Fibroblast of the conjunctiva (primary cell): ENCODE measurements at places on chromosomes 11 and 22.

GRCh38 chr11:95764267-95764898 lies 25.2 kb downstream of the FAM76B start:
- DNase-seq = peak; percentile 53

DNA sequence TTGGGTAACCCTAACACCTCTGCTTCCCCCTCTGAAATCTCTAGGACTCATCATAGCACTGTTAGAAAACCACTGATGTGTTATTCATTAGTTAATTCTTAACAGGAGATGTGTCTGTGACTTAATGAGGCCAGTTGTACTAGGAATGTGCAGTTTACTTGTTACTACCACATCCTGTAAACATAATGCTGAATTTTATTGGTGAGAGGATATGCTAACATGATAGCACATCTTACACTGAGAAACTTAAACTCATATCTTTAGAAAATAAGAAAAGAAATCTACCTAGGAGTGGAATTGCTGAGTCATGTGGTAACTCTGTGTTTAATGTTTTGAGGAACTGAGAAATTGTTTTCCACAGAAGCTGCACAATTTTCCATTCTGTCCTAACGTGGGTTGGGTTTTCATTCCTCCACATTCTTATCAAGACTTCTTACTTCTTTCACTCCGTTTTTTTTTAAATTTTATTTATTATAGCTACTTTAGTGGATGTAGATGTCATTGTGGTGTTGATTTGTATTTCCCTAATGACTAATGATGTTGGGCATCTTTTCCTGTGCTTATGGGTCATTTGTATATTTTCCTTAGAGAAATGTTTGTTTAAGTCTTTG lies 33.7 kb downstream of the RNF121 start:
- DNase-seq = peak; percentile 24

GRCh38 chr11:100776212-100776896 lies 89.3 kb downstream of the ARHGAP42 start:
- peak; percentile 45 for DNase-seq

DNA sequence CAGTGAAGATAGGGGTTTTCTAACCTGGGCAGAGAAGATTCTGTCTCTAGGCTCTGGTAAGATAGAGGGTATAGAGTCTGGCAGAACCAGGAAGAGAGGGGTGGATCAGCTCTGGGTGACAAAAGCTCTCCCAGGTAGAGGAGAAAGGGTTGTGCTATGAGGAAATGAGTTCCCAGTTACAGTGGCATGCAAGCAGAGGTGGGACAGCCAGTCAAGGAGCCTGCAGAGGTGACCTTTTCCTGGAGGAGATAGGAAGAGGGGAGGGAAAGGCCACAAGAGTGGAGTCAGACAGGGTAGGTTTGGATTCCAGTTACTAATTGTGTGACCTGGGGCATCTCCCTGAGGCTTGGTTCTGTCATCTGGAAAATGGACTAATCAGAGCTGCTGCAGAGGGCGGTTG lies 3.4 kb upstream of the CAPN5 start:
- no peak for DNase-seq

DNA sequence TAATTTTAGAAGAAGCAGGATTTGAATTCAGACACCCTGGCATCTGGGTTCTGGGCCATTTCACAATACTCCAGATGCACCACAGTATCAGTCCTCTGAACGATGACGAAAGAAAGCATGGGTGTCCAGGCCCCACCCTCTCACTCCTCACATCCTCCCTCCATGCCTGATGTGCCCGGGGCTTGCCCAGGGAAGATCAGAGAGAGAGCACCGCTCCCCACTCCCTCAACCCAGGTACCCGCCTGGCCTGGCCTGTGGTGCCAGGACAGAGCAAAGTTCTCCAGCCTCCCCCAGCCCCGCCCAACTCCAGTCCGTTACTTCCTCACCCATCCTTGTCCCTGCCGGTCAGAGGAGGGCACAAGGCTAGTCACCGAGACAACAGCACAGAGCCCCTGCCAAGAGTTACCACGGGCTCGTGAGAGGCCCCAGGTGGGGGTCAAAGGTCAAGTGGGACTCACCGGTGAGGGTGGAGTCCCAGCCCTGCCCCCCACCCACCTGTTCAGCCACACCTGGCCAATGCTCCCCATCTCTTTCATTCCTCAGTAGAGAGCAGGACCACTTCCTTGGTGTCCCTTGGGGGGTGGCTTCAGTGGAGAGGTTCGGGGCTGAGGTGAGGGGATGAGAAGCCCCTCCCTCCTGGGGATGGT lies 8.1 kb downstream of the BCL9L start:
- peak; percentile 90 for DNase-seq

DNA sequence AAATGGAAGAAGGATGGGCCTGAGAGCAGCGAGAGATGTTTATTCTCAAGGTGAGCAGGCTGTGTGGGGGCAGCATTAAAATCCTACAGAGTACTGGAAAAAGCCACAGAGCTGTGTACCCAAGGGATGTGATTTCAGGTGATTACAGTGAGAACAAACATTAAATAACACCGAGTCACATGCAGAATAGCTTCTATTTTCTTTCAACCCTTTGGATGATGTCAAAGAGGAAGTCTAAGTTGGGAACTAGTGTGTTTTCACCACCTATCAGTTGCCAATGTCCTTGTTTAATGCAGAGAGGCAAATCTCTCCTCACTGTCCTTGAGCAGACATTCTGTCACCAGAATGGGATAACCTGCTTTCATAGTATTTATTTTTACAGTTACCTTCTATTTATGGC lies 379.6 kb upstream of the NARS2 start:
- DNase-seq = no peak

- DNase-seq = peak; percentile 28
Observed at GRCh38 chr11:118998822-118999221, 884 bp downstream of the CENATAC start.

DNA sequence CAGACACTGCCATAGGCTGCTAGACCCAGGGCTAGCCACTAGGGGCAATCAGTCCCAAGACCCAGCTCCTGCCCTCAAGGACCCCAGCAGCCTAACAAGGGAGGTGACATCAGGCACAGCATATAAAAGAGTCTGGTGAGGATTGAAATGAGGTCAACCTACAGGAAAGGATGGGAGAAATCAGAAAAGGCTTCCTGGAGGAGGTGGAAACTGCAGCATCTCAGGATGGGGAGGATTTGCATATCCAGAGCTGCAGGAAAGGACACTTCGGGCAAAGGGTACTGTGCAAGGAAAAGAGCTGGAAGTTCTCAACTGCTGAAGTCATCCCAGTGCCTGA lies 2.9 kb upstream of the ARFGAP2 start:
- DNase-seq = no peak

- peak; percentile 72 for DNase-seq
Observed at GRCh38 chr22:31080848-31081649, at the start of gene SMTN. Gene SMTN (plus strand): TSS chr22:31081318. CDS start chr22:31083259, 1,941 bp downstream.

DNA sequence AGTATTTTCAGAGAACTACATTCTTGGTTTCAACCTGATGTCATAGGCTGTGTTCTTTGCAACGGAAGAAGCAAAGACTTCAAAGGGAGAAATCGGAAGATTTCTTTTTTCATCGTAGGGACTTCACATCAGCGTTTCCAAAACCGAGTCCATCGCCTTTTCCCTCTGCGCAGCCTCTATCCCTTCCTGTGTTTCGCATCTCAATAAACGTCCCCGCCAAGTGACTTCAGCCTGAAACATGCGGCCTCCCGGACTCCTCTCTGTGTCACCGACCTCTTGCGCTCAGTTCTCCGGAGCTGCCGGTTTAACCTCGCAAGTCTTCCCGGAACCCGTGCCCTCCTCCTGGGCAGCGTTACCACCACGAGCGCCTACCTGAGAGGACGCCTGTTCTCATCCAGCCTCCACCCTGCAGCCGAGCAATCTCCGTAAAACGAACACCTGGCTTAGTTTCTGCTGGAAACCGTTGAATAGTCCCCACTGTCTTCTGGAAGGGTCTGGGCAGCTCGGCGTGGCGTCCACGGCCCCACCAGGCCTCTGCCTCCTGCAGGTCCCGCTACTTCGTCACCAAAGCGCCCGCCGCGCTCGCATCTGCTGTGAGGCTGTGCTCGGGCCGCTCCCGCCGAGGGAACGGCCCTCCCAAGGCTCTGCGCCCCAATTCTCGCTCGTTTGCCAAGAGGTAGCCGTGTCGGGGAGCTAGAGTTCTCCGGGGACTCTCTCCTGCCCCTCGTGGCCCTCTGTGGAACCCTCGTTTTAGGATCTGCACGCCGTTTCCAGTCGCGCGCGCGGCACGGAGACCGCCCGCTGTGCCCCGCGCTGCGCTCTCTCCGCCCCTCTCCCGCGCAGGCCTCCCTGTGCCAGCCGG lies at the start of gene GLB1L3:
Gene GLB1L3, plus strand, starts transcription at position 846 of the 862 bp plus-strand sequence. CDS start 362 bp downstream, outside the sequence.
- no peak for DNase-seq

- no peak for DNase-seq
Observed at GRCh38 chr22:17112491-17113042, 8.6 kb downstream of the TMEM121B start.

DNA sequence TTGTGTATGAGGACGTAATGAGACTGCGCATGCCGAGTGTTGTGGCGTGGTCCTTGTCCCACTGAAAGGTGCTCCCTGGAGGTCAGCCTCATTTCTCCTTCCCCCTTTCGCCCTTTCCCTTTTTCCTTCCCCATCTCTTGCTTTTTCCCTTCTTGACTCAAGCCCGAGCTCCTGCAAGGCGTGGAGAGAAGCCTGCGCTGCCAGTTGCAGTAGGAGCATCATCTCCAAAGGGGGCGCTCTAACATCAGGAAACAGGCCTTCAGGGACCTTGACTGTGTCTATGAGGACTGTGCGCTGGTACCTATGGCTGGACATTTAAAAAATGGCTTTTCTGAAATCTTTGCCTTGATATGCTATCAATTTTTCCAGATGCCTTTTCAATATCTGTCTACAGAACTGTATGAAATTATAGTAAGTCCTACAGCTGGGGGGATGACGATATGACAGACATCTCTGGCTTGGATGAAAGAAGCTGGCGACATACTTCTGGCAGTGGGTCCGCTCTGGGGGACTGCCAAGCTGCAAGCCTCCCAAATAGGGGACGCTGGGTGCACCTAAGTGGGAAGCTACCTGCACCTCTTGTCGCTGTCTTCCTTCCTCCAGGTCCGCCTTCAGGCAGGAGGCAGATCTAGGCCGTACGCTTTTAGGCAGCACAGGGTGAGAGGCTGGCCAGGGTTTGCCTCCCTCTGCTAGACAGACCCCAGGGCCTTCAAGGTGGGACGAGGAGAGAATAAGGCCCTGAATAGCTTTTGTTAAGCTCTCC lies 96.5 kb downstream of the NXPE2 start:
- DNase-seq = no peak

GRCh38 chr11:29351301-29351873 lies 665.4 kb downstream of the KCNA4 start:
- no peak for DNase-seq

DNA sequence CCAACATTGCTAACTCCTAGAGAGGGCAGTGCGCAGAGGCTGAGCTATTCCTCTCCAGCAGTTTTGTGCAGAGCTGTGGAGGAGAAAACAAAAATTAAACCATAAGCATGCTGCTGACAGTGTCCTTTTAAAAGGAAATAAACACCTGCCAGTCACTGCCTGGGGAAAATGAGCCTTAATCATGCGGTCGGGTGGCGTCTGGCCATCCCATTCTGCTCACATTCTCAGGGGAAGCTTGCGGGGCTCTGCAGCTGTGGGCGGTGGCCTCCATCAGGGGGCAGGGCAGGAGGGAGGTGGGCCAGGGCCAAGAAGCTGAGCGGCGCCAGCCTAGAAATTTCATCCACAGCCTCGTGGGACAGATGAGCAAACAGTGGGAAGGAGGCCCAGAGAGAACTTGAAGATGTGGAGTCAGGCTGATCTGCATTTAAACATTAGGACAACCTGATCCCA lies 71.0 kb upstream of the TP53I11 start:
- DNase-seq = peak; percentile 76

GRCh38 chr22:33746501-33746928 lies 173.8 kb downstream of the LARGE1 start:
- no peak for DNase-seq

DNA sequence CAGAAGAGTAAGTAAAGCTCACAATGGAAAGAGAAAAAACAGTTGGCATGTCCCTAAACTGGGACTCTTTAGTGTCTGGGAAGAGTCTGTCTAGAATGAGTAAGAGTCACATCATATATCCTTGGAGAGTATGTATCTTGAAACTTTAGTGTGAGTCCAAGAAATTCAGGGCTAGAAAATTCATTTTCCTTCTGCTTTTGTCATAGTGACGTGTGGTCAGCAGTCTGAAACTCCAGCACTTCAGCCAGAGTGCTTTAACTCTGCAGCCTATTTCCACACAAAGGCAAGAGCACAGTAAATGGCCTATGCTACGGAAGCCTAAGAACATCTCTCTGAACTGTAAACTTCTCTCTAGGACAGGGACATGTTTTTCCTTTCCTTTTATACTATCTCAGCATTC lies 174.1 kb downstream of the FAM181B start:
- no peak for DNase-seq

DNA sequence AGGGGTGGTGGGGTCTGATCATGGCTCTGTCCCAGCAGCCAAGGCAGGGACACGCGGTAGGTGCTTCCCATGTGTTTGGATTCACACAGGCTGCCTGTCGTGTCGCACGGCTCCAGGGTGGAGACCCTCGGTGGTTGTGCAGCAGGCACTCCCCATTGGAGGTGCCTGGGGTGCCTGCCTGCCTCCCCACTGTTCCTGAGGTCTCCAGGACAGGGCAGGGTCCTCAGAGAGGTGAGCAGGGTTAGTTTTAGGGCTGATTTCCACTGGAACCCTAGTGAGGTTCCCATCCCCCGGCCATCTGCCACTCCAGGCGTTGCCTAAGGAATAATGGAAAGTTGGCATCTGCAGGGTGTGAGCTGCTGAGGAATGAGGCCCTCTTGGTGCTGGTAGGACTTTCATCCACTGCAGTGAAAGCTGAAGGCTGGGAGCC lies 32.3 kb downstream of the OSBPL5 start:
- DNase-seq = no peak

GRCh38 chr22:48414651-48415050 lies 1413.0 kb downstream of the BRD1 start:
- no peak for DNase-seq

DNA sequence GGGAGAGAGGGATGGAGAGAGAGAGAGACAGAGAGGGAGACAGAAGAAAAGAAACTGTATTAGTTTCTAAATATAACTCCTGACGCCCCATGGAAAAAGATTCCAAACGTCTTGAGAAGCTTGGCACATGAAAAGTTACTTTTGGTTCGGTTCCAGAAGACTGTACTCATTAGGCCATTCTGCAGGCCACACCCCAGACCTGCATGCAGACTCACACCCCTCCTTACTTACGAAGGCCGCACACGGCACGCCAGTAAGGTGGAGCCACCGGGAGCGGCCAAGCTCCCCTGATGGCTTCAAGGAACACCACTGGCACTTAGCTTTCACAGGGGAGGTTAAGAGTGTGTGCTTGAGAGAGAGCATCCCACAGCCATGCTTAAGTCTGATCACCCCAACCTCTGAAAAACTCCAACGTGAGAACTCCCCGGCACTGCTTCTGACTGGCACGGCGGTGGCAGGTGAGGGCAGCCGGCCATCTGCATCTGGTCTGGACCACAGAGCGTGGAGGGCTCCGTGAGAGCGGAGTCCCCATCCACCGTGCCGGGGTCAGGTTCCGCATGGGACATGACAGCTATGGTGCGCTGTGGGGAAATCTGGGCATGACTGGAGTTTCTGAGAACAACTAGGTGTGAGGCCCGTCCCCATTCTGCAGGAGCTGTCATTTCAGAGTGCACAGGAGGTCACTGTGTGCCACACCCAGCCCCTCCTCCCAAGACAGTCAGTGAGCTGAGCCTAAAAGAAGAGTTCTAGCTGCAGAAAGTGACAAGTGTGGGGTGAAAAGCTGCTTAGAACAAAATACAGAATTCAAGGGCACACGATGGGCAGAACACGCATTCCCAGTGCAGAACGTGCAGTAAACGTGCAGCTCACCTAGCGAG lies 62.4 kb downstream of the MYH9 start:
- peak; percentile 96 for DNase-seq

- DNase-seq = no peak
Observed at GRCh38 chr11:17933708-17934107, 79.1 kb downstream of the SERGEF start.
